ENCODE measurements at places on chromosomes 5 and 9.

DNA sequence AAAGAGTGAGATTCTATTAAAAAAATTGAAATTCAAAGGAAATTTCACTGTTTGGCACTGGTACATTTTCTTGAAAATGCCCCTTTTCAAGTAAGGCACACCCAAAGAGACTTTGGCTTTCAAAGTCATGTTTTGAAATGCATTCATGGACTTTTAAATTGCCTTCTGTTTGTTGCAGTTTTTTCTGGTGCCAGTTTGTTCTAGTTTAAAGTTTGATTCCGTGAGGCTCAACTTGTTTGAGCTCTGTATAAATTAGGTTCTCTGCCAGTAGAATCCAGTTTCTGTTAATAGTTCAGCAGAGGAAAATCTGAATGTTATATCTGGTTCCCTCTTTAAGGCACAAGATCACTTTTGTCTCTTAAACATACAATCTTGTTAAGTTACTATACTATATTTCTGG, 16.4 kb downstream of the ATP6V0E1 start:
- no peak for DNase-seq

GRCh38 chr9:92242260-92243136, 51.0 kb downstream of the IARS1 start:
- DNase-seq: no peak

GRCh38 chr5:19488786-19489185, 499.2 kb downstream of the CDH18 start:
- no peak for DNase-seq

- no peak for DNase-seq
These were observed 25.3 kb downstream of the PNPLA7 start for GRCh38 chr9:137524981-137525317.

DNA sequence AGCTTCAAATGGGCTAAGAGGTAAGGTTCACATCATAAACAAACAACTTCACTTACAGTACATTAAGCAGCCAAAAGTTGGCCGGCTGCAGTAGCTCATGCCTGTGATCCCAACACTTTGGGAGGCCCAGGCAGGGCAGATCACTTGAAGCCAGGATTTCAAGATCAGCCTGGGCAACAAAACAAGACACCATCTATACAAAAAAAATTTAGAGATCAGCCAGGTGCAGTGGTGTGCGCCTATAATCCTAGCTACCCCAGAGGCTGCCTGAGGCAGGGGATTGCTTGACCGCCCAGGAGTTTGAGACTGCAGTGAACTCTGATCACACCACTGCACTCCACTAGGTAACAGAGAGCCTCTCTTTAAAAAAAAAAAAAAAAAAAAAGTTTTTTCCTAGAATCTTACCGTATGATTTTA, 16.9 kb downstream of the UBTD2 start:
- DNase-seq: no peak

DNA sequence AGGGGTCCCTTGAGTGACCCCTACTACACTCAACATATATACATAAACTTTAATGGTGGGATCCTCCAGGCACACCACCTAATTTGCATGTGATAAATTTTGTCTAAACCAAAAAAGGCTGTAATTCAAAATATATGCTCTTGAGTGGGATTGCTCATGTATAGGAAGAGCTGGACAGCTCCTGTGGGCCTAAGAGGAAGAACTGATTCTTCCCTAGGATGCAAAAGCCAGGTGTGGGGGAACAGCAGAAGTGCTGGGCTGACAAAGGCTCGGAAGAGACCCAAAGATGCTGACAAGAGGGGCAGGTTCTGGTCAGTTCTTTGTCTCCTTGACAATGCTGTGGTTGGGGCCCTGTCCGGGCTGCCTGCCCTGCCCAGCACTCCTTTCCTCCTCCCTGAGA, 43.9 kb downstream of the PCDH1 start:
- DNase-seq: no peak

GRCh38 chr5:172940268-172941066, 18.8 kb upstream of the RPL26L1 start:
- no peak for DNase-seq

DNA sequence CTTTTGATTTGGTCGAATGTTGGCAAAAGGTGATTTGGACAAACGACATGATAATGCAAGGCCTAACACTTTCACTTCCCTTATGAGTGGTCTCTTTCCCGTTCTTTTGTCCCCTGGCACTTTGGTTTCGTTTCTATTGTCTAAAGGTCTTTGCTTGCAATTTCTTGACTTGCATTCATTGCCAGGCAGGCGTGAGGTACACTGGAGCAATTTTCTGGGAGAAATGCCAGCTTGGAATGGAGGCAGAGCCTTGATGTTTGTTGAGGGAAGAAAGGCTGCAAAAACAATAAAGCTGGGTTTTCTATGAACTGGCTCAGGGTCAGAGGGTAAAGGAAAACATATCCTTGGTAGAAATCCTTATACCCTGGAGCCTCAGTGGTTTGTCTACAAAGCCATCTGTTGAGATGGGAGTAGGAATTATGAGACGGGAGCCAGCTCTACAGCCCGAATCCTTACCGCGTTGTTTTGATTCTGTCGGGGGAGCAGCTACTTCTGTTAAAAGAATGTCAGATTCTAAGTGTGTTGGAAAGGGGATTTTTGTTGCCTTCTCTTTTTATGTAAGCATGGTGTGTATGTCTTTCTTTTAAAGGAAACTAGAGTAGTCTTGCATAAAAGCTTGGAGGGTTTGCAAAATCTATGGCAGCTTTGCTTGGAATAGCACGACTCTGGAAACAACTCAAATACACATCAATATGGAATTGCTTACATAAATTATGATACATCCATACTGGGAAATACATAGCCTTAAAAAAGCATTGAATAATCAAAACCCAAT, 158.9 kb downstream of the RMI1 start:
- no peak for DNase-seq

DNA sequence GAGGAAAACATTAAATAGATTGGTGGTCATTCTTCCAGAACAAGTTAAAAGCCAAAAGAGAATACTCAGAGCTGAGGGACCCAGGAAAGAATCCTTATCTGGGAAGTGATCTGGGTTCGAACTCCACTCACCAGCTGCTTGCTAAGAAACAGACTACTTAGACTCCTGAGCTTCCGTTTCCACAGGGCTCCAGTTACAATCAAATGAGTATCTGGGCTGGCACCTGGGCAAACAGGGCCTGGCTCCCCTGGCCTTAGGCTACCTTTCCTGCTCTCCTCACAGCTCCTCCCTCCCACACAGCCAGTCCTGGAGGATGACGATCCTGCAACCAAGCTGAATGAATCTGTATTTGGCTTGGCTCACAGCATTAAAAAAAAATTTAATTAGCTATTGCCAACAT, 2.5 kb downstream of the MAPK9 start:
- no peak for DNase-seq

- DNase-seq: no peak
These were observed 92.6 kb upstream of the TRIM32 start for GRCh38 chr9:116594547-116594946.

- DNase-seq: no peak
These were observed 101.3 kb downstream of the PAM start for GRCh38 chr5:102856389-102856777.

DNA sequence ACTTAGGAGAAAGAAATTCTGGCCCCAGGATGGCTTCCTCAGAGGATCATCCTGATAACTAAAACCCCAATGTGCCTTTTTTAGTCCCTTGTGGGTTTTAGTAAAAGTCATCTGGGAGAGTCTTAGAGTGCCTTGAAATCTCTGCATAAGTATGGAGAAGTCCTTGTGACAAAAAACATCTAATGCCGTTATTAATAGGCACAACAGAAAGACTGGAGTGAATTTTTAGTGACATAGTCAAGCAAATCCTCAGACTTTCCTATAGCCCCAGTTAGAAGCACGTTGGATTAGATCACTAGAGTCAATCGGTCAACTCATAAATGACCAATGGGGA, 108.2 kb upstream of the MPDZ start:
- no peak for DNase-seq

DNA sequence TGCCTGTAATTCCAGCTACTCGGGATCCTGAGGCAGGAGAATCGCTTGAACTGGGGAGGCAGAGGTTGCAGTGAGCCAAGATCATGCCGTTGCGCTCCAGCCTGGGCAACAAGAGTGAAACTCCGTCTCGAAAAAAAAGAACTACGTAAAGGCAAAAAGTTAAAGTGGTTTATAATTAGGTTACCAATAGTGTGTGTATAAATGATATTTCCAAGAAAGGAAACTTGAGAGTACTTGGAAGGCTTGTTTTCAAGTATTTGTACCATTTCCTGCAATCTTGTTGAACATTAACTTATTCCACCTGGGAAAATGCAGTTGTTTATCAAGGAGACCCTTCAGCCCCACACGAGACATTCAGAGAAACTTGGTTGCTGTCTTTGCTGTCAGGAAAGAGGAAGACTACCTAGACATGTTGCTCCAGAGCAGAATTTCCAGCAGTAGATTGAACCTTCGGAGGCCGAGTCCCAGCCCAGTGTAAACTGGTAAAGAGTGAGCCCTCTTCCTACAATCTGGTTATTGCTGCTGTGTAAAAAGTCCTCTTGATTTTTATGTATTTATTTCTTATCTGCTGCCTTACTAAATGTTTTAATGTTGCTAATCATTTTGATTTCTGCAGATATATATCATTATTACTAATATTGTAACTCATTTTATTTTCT, 30.1 kb downstream of the STXBP1 start:
- no peak for DNase-seq

GRCh38 chr5:41738710-41739354, 131.4 kb downstream of the OXCT1 start:
- DNase-seq: no peak

GRCh38 chr5:346229-346935, 24.9 kb downstream of the AHRR start:
- no peak for DNase-seq

- no peak for DNase-seq
These were observed 79.5 kb upstream of the LHFPL2 start for GRCh38 chr5:78727786-78728761.

- no peak for DNase-seq
These were observed 55.2 kb upstream of the JAK2 start for GRCh38 chr9:4929917-4930316.

Data from activated T-cell treated with anti-CD3 and anti-CD28 coated beads for 1 hour (primary cell).